Hematopoietic multipotent progenitor cell treated with erythropoietin and hydrocortisone succinate and interleukin-3 and kit ligand, for 15 days (in vitro differentiated cells): ENCODE measurements at places on chromosomes 2 and 18.

DNA sequence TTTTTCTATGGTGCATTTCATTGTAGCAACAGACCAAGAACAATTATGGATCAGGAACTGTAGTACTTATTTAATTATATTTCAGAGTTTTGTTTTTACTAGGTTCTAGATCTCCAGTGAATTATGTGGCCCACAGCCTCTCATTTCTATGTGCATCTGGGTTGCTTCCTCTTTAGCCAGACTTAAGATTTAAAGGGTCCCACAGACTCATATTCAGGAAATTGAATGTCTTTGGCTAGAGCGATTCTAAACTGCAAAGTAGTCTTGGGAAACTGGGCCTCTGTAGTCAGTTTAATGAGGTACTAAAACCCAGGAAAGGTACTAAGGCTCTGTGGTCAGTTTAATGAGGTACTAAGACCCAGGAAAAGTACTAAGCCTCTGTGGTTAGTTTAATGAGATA, 94.4 kb downstream of the LYPD6B start:
- no peak for DNase-seq

GRCh38 chr2:182628916-182629315, 87.1 kb upstream of the DNAJC10 start:
- DNase-seq: no peak

DNA sequence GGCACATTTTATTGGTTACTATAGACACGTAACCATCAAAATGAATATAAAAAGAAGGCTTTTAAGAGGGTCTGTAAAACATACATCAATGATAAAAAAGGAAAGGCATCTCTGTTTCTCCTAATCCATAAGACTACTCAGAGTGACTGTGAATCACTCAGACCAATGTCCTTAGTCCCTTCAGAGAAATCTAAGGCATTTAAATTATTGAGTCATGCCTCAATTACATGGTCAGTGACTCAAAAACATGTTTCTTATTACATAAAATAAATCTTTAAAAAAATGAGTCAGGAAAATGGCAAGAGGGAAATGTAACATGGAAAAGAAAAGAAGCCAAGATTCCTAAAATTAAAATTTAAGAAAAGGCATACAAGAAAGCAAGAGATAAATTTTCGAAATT, 146.6 kb downstream of the ERBB4 start:
- no peak for DNase-seq

DNA sequence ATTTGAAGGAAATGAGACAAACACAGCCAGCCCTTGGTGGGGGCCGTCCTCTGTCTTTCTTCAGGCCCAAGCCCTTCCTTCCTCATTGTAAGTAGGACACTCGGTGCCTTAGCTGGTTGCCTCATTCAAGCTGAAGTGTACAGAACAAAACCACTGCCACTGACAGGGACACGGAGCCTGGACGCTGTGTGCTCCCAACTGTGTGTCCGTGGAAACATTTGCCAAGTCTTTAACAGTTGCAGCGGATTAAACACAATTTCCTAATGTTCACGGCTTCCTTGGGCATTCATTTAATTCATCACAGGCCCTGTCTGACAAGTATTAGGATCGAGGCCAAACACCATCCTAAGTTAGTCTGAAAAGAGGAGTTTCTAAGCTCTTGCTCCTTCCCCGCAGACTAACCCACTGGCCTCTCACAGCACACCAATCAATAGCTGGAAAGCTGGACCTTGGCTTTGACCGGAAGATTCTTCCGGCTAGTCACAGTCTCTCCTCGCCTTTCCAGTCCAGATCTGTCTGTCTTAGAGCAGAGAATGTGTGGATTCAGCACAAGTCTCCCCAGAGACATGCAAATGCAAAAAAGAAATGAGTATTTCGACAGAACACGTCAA, 68.7 kb upstream of the ACSL3 start:
- no peak for DNase-seq

GRCh38 chr2:17363846-17364245, 154.4 kb downstream of the RAD51AP2 start:
- no peak for DNase-seq

DNA sequence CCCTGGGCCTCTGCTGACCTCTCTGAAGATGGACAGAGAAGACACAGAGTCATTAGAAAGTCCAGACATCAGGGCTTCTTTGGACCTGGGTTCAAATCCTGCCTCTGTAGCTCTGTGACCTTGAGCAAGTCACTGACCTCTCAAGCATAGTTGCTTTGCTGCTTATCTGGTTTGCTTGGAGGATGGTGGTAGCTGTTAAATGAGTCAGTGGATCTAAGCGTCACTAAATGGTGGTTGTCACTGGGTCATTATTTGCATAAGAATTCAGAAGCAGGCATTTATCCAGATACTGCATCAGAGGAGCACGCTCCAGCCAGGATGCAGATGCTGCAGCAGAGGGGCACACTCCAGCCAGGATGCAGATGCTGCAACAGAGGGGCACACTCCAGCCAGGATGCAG, 229.2 kb downstream of the GLI2 start:
- no peak for DNase-seq

GRCh38 chr18:31101183-31102024, 817 bp downstream of the DSC2 start:
- no peak for DNase-seq
